ENCODE measurements at places on chromosomes 12 and 14.

- DNase-seq = no peak
These were observed 297.1 kb downstream of the KSR2 start for GRCh38 chr12:117671734-117672133.

DNA sequence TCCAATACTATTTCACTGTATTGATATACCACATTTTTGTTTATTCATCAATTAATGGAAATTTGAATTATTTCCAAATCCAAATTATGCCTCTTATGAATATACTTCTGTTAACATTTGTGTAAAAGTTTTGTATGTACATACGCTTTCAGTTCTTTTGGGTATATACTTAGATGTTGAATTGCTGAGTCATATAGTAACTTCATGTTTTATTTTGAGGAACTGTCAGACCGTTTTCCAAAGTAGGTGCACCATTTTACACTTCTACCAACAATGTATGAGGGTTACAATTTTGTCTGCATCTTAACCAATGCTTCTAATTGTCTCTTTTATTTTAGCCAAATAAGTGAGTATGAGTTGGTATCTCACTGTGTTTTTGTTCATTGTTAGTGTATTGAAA lies 10.2 kb upstream of the CCER1 start:
- DNase-seq = no peak

GRCh38 chr12:16622338-16622737 lies 16.4 kb upstream of the LMO3 start:
- DNase-seq = no peak

- no peak for DNase-seq
These were observed 20.8 kb downstream of the PSMA3 start for GRCh38 chr14:58265401-58265800.

- no peak for DNase-seq
These were observed 9.7 kb upstream of the SGPP1 start for GRCh38 chr14:63737582-63738006.

DNA sequence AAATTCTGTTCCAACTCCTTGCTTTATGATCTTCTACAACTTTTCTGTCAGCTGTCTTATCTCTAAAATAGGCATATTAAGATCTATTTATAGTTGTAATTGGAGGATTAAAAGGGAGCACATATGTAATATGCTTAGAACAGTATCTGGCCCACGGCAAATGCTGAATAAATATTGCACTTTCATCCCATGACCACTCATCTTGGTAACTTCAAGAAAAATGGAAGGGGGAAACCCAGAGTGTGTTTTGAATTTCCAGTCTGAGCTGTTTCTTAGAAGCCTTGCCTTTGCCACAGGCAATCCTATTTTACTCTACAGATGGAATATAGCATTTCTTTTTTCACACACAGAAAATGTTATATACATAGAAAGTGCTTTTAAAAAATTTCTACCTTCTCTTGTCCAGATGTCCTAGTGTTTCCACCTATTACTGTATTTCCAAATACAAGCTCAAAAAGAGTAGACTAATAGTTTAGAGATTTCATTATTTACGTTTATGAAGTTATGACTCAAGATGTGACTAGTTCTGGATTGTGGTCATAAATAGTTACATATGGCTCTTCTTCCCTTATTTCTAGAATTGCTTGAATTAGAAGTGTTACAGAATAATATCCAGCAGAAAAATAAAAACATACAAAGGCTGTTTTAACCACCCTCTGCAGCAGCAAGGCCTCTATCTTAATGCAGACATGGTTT lies 6.2 kb upstream of the STXBP6 start:
- no peak for DNase-seq

DNA sequence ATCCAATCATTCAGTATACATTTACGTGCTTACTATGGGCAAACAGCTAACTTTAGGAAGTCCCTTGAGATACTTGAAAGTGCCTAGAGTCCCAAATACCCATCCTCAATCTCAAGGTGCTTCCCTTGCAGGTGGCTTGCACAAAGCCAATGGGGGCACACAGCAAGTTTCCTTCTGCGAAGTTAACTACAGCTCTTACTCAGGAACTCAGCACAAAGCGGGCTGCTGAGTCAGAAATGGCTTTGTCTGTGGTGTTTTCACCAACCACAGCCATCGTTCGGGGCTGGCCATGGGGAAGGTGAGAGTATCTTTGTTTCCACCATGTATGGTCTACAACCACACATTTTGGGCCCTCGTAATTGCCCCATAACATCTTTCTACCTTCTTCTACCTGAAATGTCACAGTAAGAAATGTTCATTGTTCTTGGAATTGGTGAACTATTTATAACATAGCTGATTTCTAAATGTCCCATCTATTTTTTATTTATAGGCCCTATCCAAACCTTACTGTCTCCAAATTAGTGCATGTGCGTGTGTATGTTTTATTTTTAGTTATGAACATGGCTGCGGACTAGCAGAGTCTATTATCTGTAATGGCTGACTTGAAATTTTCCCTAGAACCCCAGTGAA lies 13.9 kb downstream of the MFAP5 start:
- no peak for DNase-seq

DNA sequence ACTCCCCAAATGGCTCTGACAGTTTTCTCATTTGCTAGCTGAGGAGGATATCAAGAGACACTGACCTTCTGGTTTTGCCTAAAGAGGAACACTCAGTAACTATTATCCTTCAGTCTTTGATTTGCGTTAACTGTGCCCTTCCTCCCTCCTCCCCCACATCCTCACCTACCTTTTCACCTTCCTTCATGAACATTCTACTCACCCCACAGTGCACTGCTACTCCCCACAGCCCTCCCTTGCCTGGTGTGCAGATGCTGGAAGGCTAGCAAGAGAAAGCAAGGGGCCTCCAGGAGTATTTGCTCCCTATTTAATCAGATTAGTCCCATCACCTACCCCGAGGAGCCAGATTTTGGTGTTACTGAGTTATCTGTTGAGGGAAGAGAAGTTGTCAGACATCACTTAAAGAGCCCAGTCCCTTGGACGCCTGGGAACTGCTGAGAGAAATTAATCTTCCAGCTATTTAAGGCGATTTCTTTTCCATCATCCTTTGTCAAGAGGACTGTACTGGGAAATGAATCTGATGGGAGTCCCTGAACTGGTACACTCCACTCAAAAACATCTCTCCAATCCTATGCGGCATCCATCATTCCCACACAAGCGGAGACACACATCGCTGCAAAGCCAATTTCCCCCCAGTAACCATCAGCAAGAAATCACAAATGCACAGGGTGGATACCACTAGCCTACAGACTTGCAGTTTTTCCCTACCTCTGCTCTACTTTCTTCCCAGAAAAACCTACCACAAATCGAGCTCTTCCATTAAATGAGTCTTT lies 11.5 kb downstream of the PSMB5 start:
- DNase-seq = no peak

GRCh38 chr12:28954333-28954732 lies 194.7 kb upstream of the FAR2 start:
- no peak for DNase-seq

DNA sequence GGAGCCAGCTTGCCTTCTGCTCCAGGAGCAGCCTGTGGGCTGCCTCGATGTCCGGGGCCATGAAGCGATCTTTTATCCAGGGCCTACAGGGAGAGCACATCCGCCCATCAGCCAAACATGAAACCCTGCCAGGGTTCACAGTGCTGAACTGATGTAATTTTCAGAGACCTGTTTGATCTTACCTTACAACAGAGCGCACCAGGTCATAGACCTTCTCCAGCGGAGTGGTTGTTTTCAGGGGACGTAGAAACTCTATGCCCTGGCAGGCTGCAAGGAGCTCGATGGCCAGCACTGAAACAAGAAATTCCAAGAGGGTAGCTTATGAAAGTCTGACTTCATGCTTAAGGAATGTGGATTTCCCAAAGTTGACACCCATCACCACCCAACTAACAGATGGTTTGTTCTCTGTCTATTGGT lies 19.7 kb downstream of the HAL start:
- DNase-seq = no peak

- DNase-seq = peak; percentile 69
These were observed 1.0 kb upstream of the CAMKK2 start for GRCh38 chr12:121297435-121297991.

- no peak for DNase-seq
These were observed 171.6 kb downstream of the DPF3 start for GRCh38 chr14:72722201-72722785.

DNA sequence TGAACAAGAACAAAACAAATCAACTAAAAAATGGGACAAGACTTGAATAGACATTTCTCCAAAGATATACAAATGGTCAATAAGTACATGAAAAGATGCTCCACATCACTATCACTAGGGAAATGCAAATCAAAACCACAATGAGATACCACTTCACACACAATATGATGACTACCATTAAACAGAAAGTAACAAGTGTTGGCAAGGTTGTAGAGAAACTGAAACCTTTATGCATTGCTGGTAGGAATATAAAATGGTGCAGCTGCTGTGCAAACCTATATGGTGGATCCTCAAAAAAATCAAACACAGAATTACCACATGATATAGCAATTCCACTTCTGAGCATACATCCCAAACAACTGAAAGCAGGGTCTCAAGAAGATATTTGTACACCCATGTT lies 5.2 kb downstream of the SMAGP start:
- no peak for DNase-seq

- DNase-seq = peak; percentile 98
These were observed at the start of gene TRAFD1 for GRCh38 chr12:112125250-112125999. TRAFD1 (plus strand) TSS chr12:112125560; CDS start chr12:112130523, 4,963 bp downstream.

- DNase-seq = no peak
These were observed 16.1 kb upstream of the NXPH4 start for GRCh38 chr12:57200497-57200896.

DNA sequence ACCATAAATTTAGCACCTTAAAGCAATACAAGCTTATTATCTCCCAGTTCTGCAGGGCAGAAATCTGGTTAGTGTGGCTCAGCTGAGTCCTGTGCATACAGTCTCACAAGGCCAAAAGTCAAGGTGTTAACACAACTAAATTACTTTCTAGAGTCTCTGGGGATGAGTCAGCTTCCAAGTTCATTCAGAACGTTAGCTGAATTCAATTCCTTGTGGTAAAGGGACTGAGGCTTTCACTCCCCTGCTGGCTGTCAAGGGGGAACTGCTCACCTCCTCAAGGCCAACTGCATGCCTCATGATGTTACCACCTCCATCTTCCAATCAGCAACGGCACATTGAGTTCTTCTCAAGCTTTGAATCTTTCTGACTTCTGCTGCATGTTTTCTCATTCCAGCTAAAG lies 27.6 kb downstream of the EML5 start:
- DNase-seq = no peak

DNA sequence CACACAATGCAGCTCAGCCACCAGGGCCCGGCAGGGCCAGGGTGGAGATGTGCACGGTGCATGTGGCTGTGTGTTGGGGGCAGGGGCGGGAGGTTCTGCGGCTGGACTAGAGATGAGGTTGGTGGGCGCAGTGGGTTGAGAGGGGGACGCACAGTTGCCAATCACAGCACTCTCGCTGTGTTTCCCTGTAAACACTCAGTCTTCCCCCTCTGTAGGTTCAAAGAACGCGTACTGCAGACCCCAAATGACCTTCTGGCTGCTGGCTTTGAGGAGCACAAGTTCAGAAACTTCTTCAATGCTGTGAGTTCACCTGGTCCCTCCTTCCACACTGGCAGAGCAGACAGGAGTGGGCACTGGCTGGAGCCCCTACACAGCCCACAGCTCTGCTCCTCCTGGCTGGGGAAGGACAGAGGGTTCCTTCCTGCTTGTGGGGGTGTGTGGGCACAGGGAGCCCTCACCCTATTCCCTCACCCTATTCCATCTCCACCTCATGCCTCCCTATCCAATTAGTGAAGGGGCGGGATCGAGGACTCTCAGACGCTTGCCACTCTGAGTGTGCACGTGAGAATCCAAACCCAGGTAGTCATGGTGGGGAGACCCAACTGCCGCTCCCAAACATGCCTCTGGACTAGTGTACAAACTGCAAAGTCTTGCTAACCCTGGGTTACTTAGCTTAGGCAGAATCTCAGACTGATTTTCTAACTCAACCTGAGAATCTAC lies 17.8 kb downstream of the OTUB2 start:
- no peak for DNase-seq

DNA sequence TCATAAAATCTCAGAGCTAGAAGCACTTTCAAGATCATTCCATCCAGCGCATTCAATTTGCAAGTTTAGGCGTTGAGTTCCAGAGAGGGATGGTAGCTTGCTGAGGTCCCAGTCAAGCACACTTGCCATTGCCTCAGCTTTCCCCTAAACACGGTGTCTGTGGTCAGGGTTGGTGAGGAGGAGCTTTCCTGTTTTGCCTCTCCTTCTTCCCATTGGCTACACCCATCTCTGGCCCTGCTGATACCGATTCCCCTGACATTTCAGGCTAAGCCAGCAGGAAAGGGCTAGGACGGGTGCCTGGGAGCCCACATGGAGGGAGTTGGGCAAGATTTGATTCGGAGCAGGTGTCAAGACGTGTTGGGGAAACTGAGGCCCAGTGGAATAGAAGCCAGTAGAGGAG lies 9.1 kb downstream of the NFATC4 start:
- DNase-seq = no peak
